ENCODE measurements at places on chromosomes 13 and 19. TPM values are rescaled to one million over a fixed set of nuclear protein-coding genes. Genes with fewer than 3 reads are reported as not detected.

CEACAM16 gene
- total RNA-seq: not detected

CAMSAP3 gene
- total RNA-seq: 34.6 TPM

TYROBP gene
- 0.46 TPM for total RNA-seq

KPNA3 gene
- total RNA-seq: 47.6 TPM

- peaks cover 47% of the 10 kb centered on the region for H3K4me1 ChIP-seq
- peak overlapping the region; percentile 84 for H3K27ac ChIP-seq
- H3K4me3 ChIP-seq: no peak overlapping the region
- peaks cover 2% of the 10 kb centered on the region for H3K36me3 ChIP-seq
- peak; percentile 90 for DNase-seq
These were observed 22.4 kb downstream of the EPSTI1 start for GRCh38 chr13:42969565-42970172.

DNA sequence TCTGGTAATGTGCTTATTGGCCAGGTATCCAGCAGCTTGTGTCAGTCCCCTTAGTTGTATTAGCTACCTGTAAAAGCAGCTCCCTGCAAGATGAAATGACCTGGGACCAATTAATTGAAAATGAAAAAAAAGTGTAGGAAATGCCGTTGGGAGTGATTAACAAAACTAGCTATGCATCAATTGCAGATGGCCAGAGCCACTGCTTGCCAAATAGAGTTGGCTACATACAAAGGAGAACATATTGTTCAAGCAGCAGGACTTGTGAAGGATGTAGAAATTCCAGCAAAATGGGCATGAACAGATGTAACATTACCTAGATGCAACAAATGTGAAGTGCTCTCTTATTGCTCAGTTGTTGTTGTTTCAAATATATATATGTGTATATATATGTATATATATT, 300.5 kb downstream of the PCDH17 start:
- DNase-seq: no peak
- H3K4me3 ChIP-seq: no peak overlapping the region
- H3K36me3 ChIP-seq: no peaks in the 10 kb centered on the region
- peaks cover 5% of the 10 kb centered on the region for H3K4me1 ChIP-seq
- no peak overlapping the region for H3K27ac ChIP-seq

- H3K4me1 ChIP-seq: peaks cover 5% of the 10 kb centered on the region
- H3K27ac ChIP-seq: no peak overlapping the region
- H3K27me3 ChIP-seq: no peaks in the 10 kb centered on the region
- no peak for DNase-seq
- no peak overlapping the region for H3K4me3 ChIP-seq
These were observed 403.2 kb downstream of the EFNB2 start for GRCh38 chr13:106132216-106132615.

GRCh38 chr13:110538632-110539031, 22.9 kb downstream of the RAB20 start:
- H3K4me1 ChIP-seq: peaks cover 11% of the 10 kb centered on the region
- H3K36me3 ChIP-seq: no peaks in the 10 kb centered on the region
- DNase-seq: no peak
- H3K27me3 ChIP-seq: no peaks in the 10 kb centered on the region

DNA sequence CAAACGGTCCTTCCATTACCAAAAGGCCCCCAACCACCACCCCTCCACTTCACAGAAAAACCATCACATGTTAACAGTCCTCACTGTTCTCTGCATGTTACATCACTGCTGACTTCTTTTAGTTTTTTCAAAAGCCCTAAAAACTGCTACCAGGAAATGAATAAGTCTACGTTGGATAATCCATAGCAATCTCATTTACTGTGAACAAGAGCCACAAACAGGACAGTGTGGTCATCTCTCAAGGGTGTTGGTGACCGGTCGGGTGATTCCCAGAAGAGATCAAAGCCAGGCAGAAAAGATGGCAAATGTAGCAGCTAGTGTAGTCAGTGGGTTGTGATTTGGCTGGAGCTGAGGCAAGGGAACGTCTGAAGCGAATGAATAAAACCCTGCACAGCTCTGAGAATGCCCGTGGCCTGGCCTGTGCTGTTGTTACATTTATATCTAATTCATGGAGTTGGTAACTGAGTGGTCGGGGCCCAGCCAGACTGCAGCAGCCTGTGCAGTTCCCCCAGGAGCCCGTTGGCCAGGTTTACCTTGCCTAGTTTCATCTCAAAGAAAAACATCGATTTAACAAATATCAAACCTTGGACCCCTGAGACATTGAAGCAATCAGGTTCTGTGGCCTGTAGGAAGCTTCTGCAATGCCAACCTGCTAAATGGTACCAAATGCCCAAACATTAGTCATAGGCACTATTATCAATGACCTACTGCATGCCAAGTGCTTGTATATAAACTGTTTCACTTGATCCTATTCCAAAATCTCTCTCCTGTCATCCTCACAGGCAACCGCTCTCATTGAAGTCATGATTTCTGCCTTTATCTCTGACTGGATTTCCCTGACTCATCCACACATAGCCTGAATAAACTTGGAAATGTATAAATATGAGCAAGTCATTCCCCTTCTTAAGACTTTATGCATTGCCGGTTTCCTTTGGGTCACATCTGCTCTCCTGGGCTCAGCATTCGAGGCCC, 153.8 kb upstream of the SERP2 start:
- H3K4me1 ChIP-seq: peaks cover 9% of the 10 kb centered on the region
- H3K27me3 ChIP-seq: no peaks in the 10 kb centered on the region
- no peak for DNase-seq
- no peak overlapping the region for H3K27ac ChIP-seq
- H3K36me3 ChIP-seq: no peaks in the 10 kb centered on the region

DNA sequence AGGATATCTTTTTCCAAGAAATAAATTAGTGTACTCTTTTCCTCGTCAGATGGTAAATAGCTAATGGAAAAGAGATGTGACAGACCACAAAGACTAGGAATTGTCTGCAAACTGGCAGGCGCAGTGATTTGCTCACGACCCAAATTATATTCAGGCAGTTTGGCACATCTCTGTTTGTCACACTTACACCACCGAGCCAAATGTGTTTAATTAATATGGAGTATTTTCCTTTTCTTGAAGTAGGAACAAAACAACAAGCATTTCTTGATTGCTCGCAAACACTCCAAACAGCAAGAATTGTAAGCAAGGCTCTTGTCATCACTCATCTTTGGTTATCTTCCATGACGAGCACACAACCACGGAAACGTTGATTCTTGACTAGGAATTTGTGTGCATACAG, 884.2 kb downstream of the PCDH9 start:
- no peaks in the 10 kb centered on the region for H3K36me3 ChIP-seq
- no peak overlapping the region for H3K27ac ChIP-seq
- peaks cover 15% of the 10 kb centered on the region for H3K4me1 ChIP-seq
- no peaks in the 10 kb centered on the region for H3K27me3 ChIP-seq
- H3K4me3 ChIP-seq: no peak overlapping the region
- DNase-seq: no peak

Measured in WTC11 (cell line).